ENCODE measurements at places on chromosomes 12 and 14. TPM values are rescaled to one million over a fixed set of nuclear protein-coding genes. Genes with fewer than 3 reads are reported as not detected.

DNA sequence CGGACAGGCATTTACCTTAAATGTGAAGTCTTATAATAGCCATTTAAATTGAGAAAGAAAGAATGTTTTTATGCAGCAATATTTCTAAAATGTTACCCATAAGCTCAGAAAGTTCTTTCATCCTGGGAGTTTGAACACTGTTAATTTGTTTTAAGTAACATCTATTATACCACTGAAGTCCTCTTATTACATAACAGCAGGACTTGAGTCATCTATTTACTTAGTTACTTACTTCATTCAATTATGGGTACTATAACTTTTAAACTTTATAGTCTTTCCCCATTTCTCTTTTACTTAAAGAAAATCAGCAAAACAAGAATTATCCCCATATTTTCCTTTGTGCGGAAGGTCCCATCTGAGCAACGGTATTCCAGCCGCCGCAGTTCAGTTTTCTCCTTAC lies 473.1 kb downstream of the ETNK1 start:
- no peaks in the 10 kb centered on the region for H3K4me1 ChIP-seq
- DNase-seq, result no peak
- H3K27ac ChIP-seq, result no peak overlapping the region
- H3K4me3 ChIP-seq, result no peak overlapping the region
- H3K27me3 ChIP-seq, result no peaks in the 10 kb centered on the region

- no peak overlapping the region for H3K4me3 ChIP-seq
- no peaks in the 10 kb centered on the region for H3K36me3 ChIP-seq
- no peaks in the 10 kb centered on the region for H3K27me3 ChIP-seq
- no peak for DNase-seq
Measured at GRCh38 chr14:62532181-62532580, 513.1 kb downstream of the KCNH5 start.

- H3K36me3 ChIP-seq, result no peaks in the 10 kb centered on the region
- no peaks in the 10 kb centered on the region for H3K4me1 ChIP-seq
- no peak overlapping the region for H3K27ac ChIP-seq
Measured at GRCh38 chr14:75191100-75191499, 14.7 kb upstream of the TMED10 start.

GRCh38 chr12:68199127-68199526 lies 26.5 kb downstream of the IL26 start:
- no peaks in the 10 kb centered on the region for H3K36me3 ChIP-seq
- no peak overlapping the region for H3K4me3 ChIP-seq
- H3K27me3 ChIP-seq, result no peaks in the 10 kb centered on the region
- H3K4me1 ChIP-seq, result no peaks in the 10 kb centered on the region
- no peak for DNase-seq

GRCh38 chr14:53882684-53883083 lies 73.9 kb downstream of the BMP4 start:
- no peak for DNase-seq
- no peaks in the 10 kb centered on the region for H3K4me1 ChIP-seq
- no peak overlapping the region for H3K27ac ChIP-seq
- no peaks in the 10 kb centered on the region for H3K36me3 ChIP-seq
- H3K4me3 ChIP-seq, result no peak overlapping the region

GRCh38 chr12:90741611-90742010 lies 213.4 kb downstream of the CCER1 start:
- no peak overlapping the region for H3K27ac ChIP-seq
- H3K36me3 ChIP-seq, result no peaks in the 10 kb centered on the region
- DNase-seq, result no peak
- no peaks in the 10 kb centered on the region for H3K4me1 ChIP-seq
- no peak overlapping the region for H3K4me3 ChIP-seq

SPRING1 gene
- 18.9 TPM for total RNA-seq

INHBC gene
- total RNA-seq, result not detected
